ENCODE measurements at places on chromosomes 2 and 18.
A peak's percentile ranks its signal among the peaks of the same experiment; 100 is the strongest.

DNA sequence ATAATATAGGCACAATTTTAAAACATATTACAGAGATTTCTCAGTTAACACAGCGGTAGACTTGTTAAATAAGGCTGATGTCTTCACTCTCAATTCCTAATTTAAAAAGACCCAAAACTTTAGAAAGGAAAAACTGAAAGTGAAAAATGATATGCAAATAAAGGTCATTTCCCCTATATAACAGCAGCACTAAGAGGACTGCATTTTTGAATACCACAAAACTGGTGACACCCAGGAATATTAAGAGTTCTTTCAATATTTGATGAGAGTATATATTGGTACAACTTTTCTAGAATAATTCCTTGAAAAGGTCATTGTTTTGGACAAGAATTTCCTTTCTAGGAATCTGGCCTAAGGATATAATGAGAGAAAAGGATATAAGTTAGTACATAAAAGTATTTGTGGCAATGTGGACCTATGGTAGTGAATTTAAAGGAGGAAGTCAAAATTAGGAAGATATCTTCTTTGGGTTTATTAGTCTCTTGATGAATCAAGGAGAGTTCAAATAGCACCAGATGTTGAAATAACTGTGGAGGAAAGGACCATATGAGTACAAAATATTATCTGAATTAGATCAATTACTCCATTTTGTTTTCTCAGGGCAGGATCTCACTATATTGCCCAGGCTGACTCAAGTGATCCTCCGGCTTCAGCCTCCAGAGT lies 70.3 kb downstream of the TMEM237 start:
- no peak for DNase-seq

- no peak for DNase-seq
Observed at GRCh38 chr2:223832241-223832903, 5.0 kb downstream of the AP1S3 start.

GRCh38 chr2:1563943-1564891 lies 151.0 kb downstream of the TPO start:
- no peak for DNase-seq

- DNase-seq: no peak
Observed at GRCh38 chr2:187912950-187913349, 358.7 kb upstream of the TFPI start.

- DNase-seq: no peak
Observed at GRCh38 chr2:214601852-214602633, 191.2 kb downstream of the VWC2L start.

GRCh38 chr2:53913721-53914120 lies 54.0 kb upstream of the GPR75 start:
- DNase-seq: peak; percentile 76

- DNase-seq: no peak
Observed at GRCh38 chr2:171895786-171896185, 1.7 kb upstream of the SLC25A12 start.

- no peak for DNase-seq
Observed at GRCh38 chr18:22538426-22538825, 120.7 kb upstream of the CTAGE1 start.

GRCh38 chr2:173092844-173093402 lies 17.3 kb downstream of the MAP3K20 start:
- no peak for DNase-seq

- no peak for DNase-seq
Observed at GRCh38 chr2:126970583-126970982, 71.9 kb downstream of the TEX51 start.

DNA sequence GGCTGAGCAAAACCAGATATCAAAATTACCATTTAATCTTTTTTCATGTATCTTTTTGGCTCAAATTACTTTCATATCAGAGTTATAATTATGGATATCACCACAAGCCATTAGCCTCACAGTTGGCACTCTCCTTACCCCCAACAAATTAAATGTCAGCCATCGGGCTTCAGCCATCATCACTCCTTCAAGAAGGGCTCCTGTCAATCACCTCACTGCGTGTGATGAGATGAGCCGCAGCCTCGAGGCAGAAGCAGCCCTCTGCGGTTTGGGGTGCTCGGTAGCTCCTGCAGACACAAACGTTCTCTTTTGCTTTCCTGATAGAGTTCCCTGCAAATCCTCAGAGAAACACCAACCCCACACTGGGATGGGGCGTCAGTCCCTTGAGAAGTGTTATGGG lies 94.1 kb downstream of the DNER start:
- no peak for DNase-seq

- DNase-seq: no peak
Observed at GRCh38 chr18:49521216-49521835, 34.3 kb upstream of the C18orf32 start.

DNA sequence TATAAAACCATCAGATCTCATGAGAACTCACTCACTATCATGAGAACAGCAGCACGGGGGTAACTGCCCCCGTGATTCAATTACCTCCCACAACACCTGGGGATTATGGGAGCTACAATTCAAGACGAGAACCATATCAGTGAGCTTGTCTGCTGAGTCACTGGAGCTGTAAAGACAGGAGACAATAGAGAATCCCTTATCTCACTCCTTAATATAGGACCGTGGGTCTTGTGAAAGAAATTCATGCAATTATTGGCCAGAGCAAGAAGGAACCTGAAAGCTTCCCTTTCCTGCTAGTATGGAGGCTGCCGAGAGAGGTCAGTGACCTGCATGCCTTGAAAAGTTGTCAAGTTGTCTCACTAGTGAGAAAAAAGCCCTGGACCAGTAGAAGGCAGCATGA lies 9.5 kb upstream of the TNFAIP6 start:
- no peak for DNase-seq

DNA sequence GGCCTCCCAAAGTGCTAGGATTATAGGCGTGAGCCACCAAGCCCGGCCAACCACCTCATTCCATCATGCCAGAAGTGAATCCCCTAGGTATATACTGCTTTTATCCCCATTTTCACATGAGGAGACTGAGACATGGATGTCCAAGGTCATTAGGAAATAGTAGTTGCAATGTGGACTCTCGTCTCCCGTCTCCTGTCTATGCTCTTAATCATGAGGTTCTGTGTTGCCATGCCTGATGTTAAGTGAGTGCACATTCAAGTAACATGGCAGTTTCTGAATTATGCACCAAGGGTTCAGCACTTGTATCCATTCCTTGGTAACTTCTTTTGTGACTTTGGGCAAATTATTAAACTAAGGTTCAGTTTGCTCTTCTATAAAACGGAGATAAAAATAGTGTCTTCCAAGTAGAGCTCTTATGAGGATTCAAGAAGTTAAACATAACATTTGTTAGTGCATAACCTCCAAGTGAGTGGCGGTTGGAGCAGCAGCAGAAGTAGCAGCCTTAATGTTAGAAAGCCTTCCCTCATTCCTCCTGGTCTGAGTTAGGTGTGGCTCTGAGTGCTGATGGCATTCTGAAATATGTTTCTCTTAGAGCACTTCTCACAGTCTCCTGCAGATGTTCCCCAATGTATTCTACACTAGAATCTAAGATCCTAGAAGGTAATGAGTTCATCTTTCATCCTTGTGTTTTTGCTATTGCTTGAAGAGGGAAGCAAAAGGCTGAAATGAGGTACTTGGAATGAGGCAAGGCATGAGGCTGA lies 21.9 kb downstream of the SOCS6 start:
- DNase-seq: no peak

DNA sequence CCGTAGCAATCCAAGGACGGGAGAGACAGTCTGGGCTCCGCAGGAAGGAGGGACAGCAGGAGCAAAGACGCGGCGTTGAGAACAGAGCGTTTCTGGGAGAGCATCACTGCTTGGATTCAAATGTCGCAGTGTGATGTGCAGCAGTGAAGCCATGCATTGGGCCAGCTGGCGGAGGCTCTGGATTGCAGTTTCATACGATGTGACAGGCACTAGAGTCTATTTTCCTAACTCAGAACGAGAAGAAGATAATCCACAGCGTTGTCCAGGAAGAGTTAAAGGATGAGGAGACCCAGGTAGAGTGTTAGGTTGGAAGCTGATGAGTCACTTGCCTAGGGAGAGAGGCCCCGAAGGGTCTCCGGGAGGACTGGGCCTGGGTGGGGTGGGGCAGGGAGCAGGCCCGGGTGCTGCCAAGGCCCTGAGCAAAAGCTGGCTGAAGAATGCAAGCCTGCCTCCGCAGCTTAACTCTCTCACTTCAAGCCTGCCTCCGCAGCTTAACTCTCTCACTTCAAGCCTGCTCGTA lies 17.7 kb upstream of the SEMA4C start:
- no peak for DNase-seq

DNA sequence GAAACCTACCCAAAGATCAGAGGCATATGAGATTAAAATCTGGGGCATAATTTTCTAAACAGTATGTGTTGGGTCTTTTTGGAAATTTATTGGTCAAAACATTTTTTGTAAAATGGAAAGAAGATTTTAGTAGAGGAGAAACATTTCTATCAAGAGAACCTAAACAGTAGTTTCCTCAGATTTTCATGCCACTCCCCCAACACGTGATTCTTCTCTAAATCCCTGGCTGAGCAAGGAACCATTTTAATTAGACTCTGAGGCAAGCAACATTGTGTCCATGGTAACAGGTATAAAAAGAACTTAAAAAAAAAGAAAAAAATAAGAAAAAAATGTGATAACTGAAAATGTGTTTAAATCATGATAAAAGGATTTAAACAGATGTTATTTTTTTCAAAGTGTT lies 1105.2 kb upstream of the ZEB2 start:
- no peak for DNase-seq

GRCh38 chr2:26039603-26040323 lies 5.9 kb downstream of the RAB10 start:
- DNase-seq: no peak

GRCh38 chr18:7982216-7982615 lies 415.1 kb downstream of the PTPRM start:
- DNase-seq: no peak

DNA sequence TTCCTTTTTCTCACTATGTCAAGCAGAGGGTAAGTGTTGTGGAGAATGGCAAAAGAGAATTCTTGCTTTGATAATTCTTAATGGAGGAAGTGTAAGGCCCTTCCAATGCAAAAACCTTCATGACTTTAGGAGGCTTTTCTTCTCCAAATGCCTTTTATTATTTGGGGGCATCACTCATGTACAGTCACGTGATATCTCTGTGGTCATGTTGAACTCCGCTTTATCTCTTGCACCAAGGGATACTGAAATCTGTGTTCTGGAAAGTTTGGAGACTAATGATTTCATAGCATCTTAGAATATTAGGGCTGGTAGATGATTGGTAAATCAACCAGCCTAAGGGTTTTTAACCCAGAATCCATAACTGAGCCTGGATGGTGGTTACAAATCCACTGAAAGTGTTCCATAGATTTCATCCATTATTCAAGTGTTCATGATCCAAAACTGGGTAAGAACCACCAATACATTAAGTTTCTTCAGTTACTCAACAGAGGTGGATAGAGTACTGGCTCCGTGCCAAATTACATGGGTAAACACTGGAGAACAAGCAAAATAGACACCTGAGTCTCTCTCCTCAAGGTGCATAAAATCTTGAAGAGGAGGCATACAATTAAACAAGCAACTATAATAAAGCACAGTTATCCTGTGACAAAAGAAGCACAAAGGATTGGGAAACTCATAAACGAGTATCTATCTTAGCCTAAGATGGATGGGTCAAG lies 169.6 kb upstream of the EPHA4 start:
- DNase-seq: no peak

DNA sequence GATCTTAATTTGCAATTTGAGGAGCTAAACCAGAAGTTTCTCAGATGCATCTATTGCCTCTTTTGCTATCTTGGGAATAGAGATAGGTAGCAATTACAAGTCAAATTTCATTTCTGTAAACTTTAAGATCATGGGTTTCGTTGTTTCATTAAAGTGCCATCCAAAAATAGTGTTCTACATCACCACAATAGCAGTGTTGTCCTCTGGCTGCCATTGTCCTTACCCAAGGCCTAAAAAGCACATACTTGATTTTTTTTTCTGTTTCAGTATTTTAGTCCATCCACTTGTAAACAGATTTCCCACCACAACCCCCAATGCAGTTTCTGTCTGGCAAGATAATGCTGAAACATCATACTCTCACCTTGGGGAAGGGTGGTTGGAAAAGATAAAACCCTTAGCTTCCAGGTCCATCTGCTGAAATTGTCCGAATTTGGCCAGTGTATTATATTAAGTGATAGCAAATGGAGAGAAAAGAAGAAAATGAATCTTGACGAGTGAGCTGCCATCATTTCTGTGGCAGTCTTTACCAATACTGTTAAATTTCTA lies 136.2 kb downstream of the LCLAT1 start:
- no peak for DNase-seq

GRCh38 chr2:84276590-84277255 lies 182.4 kb downstream of the SUCLG1 start:
- no peak for DNase-seq

DNA sequence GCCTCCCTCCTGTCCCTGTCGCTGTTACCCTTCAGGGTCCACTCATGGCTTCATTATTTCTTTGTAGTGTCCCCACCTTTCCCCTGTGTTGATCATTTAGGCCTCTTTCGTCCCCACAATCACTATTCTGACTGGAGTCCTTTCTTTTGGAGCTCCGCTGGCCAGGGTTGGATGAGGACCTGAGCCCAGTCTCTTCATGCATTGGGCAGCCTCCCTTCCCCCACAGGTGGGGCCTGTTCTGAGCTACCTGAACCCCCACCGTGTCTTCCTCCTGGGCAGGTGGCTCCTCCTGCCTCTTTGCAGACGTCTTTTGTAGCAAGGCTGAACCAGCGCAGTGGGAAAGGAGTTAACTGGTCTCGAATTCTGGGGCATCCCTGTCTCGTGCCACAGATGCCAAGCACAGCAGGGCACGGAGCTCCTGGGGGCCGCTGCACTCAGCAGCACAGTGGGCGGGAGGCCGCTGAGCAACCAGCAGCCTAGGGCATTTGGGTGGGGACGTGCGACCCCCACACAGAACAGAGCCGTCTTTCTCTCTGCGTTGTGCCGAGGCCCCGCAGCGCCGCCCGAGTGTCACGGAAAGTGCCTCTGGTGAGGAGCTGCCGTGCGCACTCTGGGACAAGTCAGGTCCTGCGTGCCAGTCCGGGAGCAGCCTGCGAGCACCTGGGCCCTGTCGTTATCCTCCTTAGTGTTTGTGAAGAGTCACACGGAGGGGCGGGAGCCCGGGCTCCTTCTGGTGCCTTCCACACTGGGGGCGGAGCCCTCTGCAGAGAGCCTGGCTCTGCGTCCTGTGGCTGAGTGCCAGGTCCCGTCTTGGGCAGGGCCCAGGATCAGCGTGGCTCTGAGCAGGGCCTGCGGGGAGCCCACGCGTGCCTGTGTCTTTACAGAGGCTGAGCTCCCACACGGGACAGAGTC lies 130.1 kb downstream of the NFATC1 start:
- no peak for DNase-seq

DNA sequence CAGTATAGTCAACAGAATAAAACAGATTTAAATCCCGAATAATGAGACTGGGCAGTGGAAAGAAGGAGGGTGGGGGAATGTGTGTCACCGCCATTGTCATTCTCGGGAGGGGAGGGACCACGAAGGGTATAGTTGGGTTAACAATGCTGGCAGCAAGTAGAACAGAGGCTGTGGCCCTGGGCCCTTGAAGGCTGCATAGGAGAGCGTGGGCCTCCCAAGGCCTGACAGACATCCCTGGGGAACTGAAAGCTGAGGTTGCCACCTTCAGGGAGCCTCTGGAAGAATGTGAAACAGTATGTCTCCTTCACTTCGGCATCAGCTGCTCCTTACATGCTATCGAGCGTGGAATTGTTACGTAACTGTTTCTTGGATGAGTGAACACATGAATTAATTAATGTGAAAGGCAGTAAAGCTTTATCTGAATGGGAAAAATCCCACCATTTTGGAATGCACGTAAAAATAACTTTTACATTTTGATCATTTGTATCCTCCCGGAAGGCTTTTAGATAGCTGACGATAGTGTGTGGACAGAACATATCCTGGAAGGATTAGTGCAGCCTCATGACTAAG lies 92.8 kb upstream of the TTC39C start:
- no peak for DNase-seq

- no peak for DNase-seq
Observed at GRCh38 chr18:24703316-24703715, 242.9 kb downstream of the HRH4 start.

Data from activated CD4-positive, alpha-beta T cell treated with anti-CD3 and anti-CD28 coated beads, Interleukin-10, Interleukin-2, amounts not matched to agents 100 ng/mL and 50 ng/mL, durations not matched to agents 16 hours and 8 hours (primary cell).